IMR-90 (cell line): ENCODE measurements at places on chromosomes 6 and 20. TPM values are rescaled to one million over a fixed set of nuclear protein-coding genes. Genes with fewer than 3 reads are reported as not detected.

DNA sequence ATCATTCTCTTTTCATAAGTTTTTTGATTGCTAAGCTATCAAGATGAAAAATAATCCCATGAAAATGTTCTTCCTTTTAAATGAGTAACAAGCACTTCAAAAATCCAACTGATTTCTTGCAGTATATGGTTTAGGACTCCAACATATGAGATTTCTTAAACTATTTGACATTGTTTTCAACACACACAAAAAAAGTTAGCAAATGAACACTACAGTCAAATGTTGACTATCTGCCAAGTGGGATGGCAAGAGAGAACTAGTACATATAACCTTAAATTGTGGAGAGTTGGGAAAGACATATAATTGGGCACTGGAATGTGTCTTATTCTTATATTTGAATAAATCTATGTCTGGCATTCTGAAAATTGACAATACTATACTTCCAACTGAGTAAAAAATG lies 15.6 kb downstream of the COL21A1 start:
- H3K4me1 ChIP-seq = no peaks in the 10 kb centered on the region
- no peak overlapping the region for H3K27ac ChIP-seq
- H3K36me3 ChIP-seq = no peaks in the 10 kb centered on the region

GSTA4 gene
- total RNA-seq = 26.9 and 35.8 TPM in 2 replicates

DNA sequence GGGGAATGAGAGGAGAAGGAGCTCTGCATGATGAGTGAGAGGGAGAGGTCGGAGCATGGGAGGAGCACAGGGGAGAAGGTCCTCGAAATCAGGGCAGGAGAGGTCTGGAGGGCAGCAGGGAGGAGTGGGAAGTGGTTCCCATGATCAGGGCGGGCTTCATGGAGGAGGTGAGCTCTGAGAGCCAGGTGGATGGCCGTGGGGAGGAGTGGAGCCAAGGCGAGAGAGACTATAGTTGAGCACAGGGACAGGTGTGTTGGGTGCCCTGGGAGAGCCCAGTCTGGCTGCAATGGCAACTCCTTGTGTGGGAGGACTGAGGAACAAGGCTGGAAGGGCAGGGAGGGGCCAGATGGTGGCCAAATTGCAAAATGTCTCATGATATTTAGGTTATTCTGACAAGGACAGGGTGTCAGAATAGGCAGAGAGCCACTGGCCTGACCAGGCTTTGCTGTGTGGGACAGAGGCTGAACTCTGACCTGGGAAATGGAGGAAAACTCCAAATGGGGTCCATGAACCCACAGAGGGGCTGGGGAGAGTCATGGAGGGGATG lies 21.4 kb downstream of the TTBK1 start:
- peaks cover 42% of the 10 kb centered on the region for H3K27me3 ChIP-seq
- peaks cover 2% of the 10 kb centered on the region; the same call in 1 of the 2 replicates for H3K4me1 ChIP-seq
- H3K27ac ChIP-seq = no peak overlapping the region
- no peak overlapping the region for H3K4me3 ChIP-seq
- no peaks in the 10 kb centered on the region for H3K36me3 ChIP-seq

GRCh38 chr6:88916615-88917208 lies 46.7 kb downstream of the RNGTT start:
- no peaks in the 10 kb centered on the region for H3K27me3 ChIP-seq
- H3K4me1 ChIP-seq = no peaks in the 10 kb centered on the region
- no peak overlapping the region for H3K4me3 ChIP-seq

- no peaks in the 10 kb centered on the region for H3K27me3 ChIP-seq
- no peaks in the 10 kb centered on the region for H3K4me1 ChIP-seq
- H3K27ac ChIP-seq = no peak overlapping the region
- H3K36me3 ChIP-seq = no peaks in the 10 kb centered on the region
- DNase-seq = no peak
These were observed 17.1 kb downstream of the NPEPL1 start for GRCh38 chr20:58709703-58710039.

GRCh38 chr6:28218312-28219248 lies 6.5 kb upstream of the ZSCAN9 start:
- peak overlapping the region; percentile 73 for H3K27ac ChIP-seq
- H3K4me1 ChIP-seq = peaks cover 4% of the 10 kb centered on the region
- DNase-seq = peak; percentile 61
- H3K27me3 ChIP-seq = no peaks in the 10 kb centered on the region; the same call in 1 of the 2 replicates

STMN3 gene
- 20.3 and 21.1 TPM in 2 replicates for total RNA-seq

CEP43 gene
- total RNA-seq = 8.6 and 19.4 TPM in 2 replicates

DZANK1 gene
- 0.54 and 0.83 TPM in 2 replicates for total RNA-seq

DNA sequence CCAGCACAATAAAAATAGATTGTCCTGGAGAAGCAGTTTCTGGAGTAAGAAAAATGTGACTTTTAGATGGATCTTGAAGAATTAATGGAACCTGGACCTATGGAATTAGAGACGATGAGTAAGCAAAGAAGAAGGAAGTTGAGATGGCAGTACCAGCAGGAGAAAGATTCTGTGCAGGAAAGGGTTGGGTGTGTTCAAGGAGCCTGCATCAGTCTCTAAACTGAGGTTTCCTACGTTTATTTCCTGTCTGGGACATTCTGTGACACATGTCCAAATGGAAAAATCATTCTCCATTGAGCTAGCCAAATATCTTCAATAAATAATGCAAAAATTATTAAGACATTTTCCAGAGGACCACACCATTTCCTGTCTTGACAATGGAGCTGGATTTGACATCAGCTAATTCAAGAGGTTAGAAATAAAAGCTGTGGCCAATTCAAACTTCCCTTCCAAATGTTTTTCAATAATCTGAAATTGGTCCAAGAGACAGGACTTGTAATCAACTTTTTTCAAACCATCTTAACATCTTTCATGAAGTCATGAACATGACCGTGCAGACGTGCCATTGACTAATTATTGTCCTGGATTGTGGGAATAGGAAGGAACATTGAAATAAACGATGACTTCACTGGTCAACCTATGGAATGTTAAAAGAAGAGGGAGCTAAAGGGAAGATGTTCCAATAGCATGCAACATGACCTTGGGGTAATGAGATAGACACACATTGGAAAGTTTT lies 198.3 kb downstream of the ZNF217 start:
- no peaks in the 10 kb centered on the region for H3K36me3 ChIP-seq
- no peaks in the 10 kb centered on the region for H3K4me1 ChIP-seq
- no peak overlapping the region for H3K4me3 ChIP-seq
- DNase-seq = no peak
- no peak overlapping the region for H3K27ac ChIP-seq

GRCh38 chr6:141321493-141322347 lies 811.0 kb upstream of the GJE1 start:
- peak; percentile 40 for DNase-seq
- no peak overlapping the region for H3K4me3 ChIP-seq
- H3K4me1 ChIP-seq = peaks cover 9% of the 10 kb centered on the region; the same call in 1 of the 2 replicates
- peak overlapping the region; percentile 24 for H3K27ac ChIP-seq
- H3K27me3 ChIP-seq = no peaks in the 10 kb centered on the region

SASH1 gene
- 16.5 and 20.3 TPM in 2 replicates for total RNA-seq

- no peak overlapping the region for H3K4me3 ChIP-seq
- H3K36me3 ChIP-seq = peaks cover 20% of the 10 kb centered on the region
- peaks cover 2% of the 10 kb centered on the region; the same call in 1 of the 2 replicates for H3K4me1 ChIP-seq
- no peak overlapping the region for H3K27ac ChIP-seq
These were observed 26.5 kb downstream of the STAU1 start for GRCh38 chr20:49161428-49162152.

CEP85L gene
- 24.2 and 25.6 TPM in 2 replicates for total RNA-seq

- peak; percentile 94 for DNase-seq
- no peaks in the 10 kb centered on the region for H3K27me3 ChIP-seq
- H3K4me3 ChIP-seq = no peak overlapping the region
- no peaks in the 10 kb centered on the region for H3K36me3 ChIP-seq
- peaks cover 11% of the 10 kb centered on the region for H3K4me1 ChIP-seq
These were observed 214.5 kb upstream of the CITED2 start for GRCh38 chr6:139588734-139589593.
